Osteocyte (in vitro differentiated cells): ENCODE measurements at places on chromosomes 13 and 19. TPM values are rescaled to one million over a fixed set of nuclear protein-coding genes. Genes with fewer than 3 reads are reported as not detected.

Gene NANOS2
- not detected in 2 replicates for total RNA-seq

Gene STOML3
- not detected in 2 replicates for total RNA-seq

Gene PLEKHF1
- 27.3 and 36.1 TPM in 2 replicates for total RNA-seq

Gene SCAF1
- total RNA-seq = 74.9 and 81.9 TPM in 2 replicates

Gene FBXL12
- 28.1 and 29.0 TPM in 2 replicates for total RNA-seq

Gene GPC5
- total RNA-seq = 12.3 and 12.9 TPM in 2 replicates

Gene GRK1
- total RNA-seq = 0.24 TPM in 1 of 2 replicates, not detected in the other

Gene UGGT2
- total RNA-seq = 33.6 and 34.1 TPM in 2 replicates

Gene KLHL1
- total RNA-seq = not detected in 2 replicates

- no peak for DNase-seq
Measured at GRCh38 chr13:72104656-72105180, 237.7 kb upstream of the DACH1 start.

DNA sequence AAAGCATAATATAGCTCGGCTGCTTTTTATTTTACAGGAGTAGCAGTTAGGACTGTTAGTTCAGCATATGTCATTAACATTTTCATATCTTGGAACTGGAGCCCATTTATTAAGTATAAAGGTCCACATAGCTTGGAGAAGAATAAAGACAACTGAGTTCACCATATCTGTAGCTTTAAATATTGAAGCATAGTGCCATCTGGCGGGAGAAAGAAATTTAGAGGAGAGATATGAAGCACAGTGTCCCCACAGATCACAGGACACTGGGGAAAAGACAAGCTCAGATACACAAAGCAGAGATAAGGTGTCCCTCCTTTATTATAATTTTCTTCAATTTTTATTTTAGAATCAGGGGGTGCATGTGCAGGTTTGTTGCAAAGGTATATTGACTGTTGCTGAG is 104.7 kb upstream of the FREM2 start:
- no peak for DNase-seq

GRCh38 chr19:56085571-56086275 is 35.4 kb downstream of the ZNF787 start:
- DNase-seq = no peak

GRCh38 chr13:45670189-45670885 is 31.8 kb upstream of the CBY2 start:
- DNase-seq = no peak

GRCh38 chr19:19656451-19657396 is 6.8 kb downstream of the ATP13A1 start:
- DNase-seq = peak; percentile 84

GRCh38 chr13:23504180-23504579 is 66.0 kb upstream of the TNFRSF19 start:
- no peak for DNase-seq

GRCh38 chr13:29260684-29261083 is 334.8 kb downstream of the SLC7A1 start:
- DNase-seq = no peak

- no peak for DNase-seq
Measured at GRCh38 chr13:45016792-45017425, 27.6 kb downstream of the GPALPP1 start.

GRCh38 chr13:60282186-60282585 is 114.8 kb upstream of the TDRD3 start:
- DNase-seq = no peak

- DNase-seq = no peak
Measured at GRCh38 chr19:7497292-7497691, 8.5 kb upstream of the PEX11G start.

DNA sequence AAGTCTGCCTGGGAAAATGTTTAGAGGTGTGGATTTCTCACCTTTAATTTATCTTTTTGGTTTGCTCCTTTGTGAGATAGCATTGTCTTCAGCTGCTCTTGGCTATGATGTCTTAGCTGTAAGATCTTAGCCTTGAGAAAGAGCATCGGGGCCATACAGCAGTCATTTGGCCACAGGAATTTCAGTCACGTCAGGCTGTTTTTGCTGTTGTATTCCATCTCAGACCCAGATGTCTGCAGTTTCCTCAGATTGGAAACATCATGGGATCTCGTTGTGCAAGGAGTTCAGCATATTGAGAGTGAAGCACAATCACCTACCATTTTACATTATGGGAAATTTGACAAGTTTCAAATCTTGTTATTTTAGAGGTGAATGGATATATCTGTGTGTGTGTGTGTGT is 89.3 kb upstream of the C1QTNF9B start:
- DNase-seq = no peak

DNA sequence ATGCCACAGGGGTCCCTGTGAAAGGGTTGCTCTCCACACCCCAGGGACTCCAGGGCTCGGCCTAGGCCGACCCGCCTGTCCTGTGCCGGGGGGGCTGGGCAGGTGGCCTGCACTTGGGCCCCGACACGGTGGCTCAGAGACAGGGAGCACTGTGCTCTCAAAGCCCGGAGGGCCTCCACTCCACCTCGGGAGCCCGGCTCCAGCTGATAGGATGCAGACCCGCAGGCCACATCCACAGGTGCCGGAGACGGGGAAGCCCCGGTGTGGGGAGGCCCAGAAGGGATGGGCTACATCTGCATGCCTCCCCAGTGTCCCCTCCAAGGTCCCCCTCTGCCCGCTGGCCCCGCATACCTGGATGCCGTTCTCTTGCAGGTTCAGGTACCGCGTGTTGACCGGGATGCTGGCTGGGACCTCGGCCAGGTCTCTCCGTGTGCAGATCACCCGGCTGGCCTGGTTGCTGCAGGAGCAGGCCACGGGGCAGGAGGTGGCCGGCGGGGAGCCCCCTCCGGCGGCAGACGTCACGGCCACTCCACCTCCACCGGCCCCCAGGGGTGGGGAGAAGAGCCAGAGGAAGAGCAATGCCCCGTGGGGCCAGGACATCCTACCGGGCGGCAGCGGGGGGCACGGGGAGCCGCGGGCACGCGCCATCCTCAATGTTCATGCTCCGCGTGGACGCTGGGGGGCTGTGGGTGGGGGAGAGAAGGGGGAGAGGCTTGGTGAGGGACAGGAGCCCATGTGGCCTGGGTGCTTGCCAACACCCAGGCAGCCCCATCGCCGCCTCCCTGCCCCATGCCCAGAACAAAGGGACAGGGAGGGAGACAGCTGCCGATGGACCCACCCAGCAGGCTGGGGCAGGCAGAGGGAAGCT is 19.8 kb downstream of the LRRC4B start:
- no peak for DNase-seq

GRCh38 chr13:48424212-48424611 is 11.3 kb upstream of the LPAR6 start:
- DNase-seq = no peak

- DNase-seq = no peak
Measured at GRCh38 chr13:31905961-31906360, 125.6 kb upstream of the FRY start.

DNA sequence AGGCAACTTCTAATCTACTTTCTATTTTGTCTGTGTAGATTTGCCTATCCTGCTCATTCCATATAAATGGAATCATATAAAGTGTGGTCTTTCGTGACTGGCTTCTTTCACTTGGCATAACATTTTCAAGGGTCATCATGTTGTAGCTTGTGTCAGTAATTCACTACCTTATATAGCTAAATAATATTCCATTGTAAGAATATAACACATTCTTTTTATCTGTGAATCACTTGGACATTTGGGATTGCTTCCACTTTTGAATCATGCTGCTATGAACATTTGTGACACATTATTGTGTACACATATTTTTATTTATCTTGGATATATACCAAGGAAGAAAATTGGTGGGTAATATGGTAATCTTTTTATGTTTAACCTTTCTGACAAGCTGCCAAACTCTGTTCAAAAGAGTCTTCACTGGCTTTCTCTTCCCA is 89.0 kb upstream of the CSNK1A1L start:
- DNase-seq = no peak

GRCh38 chr19:55015126-55015525 is 22.9 kb downstream of the GP6 start:
- DNase-seq = no peak

- DNase-seq = no peak
Measured at GRCh38 chr19:1699386-1699785, 47.0 kb upstream of the TCF3 start.

GRCh38 chr13:110030394-110030928 is 244.1 kb upstream of the IRS2 start:
- no peak for DNase-seq

- no peak for DNase-seq
Measured at GRCh38 chr13:26095846-26096610, 44.2 kb upstream of the SHISA2 start.

- DNase-seq = no peak
Measured at GRCh38 chr13:39506559-39507390, 96.2 kb downstream of the LHFPL6 start.

- peak; percentile 92 for DNase-seq
Measured at GRCh38 chr13:31424130-31424729, 224.5 kb downstream of the B3GLCT start.

DNA sequence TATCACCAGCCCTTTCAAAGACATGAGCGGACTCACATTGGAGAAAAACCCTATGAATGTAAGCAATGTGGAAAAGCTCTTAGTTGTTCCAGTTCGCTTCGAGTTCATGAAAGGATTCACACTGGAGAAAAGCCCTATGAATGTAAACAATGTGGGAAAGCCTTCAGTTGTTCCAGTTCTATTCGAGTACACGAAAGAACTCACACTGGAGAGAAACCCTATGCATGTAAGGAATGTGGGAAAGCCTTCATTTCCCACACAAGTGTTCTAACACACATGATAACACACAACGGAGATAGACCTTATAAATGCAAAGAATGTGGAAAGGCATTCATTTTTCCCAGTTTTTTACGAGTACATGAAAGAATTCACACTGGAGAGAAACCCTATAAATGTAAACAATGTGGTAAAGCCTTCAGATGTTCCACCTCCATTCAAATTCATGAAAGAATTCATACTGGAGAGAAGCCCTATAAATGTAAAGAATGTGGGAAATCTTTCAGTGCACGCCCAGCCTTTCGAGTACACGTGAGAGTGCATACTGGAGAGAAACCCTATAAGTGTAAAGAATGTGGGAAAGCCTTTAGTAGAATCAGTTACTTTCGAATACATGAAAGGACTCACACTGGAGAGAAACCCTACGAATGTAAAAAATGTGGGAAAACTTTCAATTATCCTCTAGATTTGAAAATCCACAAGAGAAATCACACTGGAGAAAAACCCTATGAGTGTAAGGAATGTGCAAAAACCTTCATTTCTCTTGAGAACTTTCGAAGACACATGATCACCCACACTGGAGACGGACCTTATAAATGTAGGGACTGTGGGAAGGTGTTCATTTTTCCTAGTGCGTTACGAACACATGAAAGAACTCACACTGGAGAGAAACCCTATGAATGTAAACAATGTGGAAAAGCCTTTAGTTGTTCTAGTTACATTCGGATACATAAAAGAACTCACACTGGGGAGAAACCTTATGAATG is 17.6 kb downstream of the ZNF791 start:
- DNase-seq = no peak

DNA sequence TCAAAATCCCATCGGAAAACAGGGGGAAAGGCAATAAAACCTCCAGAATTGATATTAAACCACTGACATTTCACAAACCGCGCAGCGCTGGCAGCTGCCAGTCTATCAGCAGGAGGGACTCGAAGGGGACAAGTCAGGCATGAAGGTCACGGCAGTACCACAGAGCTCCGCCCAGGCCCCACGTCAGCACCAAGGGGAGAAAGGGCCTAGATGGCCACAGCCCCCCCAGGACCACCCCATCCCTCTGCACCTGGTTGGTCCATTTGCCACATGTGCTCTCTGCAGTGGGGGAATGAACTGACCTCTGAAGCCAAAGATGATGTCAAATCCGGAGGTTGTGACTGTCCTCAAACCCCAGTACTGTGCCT is 9.5 kb upstream of the VSTM2B start:
- DNase-seq = no peak

DNA sequence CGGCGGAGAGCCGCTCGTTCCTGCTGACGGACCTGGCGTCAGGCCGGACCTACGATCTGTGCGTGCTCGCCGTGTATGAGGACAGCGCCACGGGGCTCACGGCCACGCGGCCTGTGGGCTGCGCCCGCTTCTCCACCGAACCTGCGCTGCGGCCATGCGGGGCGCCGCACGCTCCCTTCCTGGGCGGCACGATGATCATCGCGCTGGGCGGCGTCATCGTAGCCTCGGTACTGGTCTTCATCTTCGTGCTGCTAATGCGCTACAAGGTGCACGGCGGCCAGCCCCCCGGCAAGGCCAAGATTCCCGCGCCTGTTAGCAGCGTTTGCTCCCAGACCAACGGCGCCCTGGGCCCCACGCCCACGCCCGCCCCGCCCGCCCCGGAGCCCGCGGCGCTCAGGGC is 8.4 kb downstream of the LRFN3 start:
- DNase-seq = no peak

- DNase-seq = no peak
Measured at GRCh38 chr13:56166864-56167263, 973.9 kb upstream of the PRR20A start.

- DNase-seq = no peak
Measured at GRCh38 chr19:7408251-7408650, 59.5 kb downstream of the ARHGEF18 start.

DNA sequence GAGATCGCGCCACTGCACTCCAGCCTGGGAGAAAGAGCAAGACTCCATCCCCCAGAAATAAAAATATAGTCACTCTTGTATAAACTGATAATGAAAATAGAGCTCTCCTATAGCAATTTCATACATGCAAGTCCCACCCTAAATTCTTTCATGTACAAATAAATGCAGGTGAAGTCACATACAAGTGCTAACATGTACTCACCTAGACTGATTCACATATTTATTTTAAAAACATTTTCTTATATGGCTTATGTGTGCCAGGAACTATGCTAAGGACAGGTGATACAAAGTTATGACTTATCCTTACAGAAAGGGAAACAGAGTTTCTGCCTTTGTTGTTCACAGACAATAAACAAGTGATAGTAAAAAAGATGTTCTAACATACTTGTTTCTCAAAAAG is 32.0 kb downstream of the USP12 start:
- DNase-seq = no peak

- DNase-seq = peak; percentile 73
Measured at GRCh38 chr13:20389696-20390525, 135.7 kb downstream of the CRYL1 start.

DNA sequence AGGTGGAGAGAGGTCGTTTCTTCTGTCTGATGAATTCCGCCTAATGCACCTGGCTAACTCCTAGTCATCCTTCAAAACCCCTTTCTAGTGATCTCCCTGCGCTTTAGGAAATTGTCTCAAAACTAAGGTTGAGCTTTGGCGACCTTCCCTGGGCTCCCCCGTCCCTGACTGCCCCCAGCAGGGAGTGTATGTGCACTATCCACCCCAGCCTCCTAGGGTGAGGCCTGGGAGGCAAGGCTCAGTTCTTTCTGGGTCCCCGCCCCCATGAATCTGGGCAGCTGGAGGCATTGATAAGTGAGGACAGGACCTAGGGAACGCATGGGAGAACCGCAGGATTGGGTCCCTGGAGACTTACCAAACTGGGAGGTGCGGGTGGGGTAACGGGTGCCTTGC is 378 bp downstream of the TLE6 start:
- no peak for DNase-seq

- DNase-seq = no peak
Measured at GRCh38 chr13:23271331-23271730, 90.6 kb downstream of the SGCG start.
